RCC 7860 (cell line): ENCODE measurements at places on chromosomes 11 and 22.

DNA sequence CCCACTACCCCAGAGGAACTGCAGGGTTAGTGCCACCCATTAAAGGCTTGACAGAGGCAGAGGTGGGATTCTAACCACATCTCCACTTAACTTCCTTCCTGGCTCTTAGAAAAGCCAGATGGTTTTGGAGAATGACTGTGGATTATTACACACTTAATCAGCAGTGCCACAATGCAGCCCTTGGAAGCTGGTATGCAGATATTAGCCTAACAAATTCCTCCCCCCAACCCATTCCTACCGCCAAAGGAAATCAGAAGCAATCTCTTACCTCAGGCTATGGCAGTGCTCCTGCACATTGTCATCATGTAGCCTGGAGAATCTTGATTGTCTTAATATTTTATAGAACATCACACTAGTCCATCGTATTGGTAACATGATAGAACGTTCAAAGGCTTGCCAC is 23.2 kb upstream of the NRGN start:
- no peak for DNase-seq

DNA sequence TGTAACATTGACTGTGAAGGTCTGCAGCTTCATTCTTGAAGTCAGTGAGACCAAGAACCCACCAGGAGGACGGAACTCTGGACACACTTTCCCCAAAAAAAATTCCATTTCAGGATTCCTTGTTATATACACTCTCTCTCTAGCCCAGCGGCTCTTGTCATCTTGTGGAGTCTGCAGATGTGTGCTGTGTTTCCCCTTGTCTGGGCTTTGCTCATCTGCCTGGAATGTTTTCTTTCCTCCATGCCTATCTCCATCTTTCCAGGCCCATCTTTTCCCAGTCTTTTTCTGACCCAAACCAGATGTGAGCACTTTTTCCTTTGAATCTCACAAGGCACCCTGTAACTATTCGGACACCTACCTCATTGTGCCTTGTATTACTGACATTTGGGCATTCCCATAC is 5.1 kb upstream of the DRG1 start:
- no peak for DNase-seq

DNA sequence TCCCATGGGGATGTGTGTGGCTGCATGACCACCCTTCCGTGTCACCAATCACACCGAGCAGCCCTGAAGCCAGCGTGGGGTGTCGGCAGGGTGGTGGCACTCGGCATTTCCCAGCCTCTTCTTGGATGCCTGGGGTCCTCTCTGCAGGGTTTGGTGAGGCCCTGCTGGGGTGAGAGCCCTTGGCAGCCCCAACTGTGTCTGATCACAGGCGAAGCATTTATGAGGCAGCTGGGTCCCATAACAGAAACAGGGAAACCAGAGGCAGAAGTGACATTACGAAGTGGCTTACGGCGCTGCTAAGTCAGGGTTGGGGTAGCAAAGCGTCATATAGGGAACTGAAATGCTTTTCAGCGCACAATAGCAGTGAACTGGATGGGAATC is 92.3 kb upstream of the SEPTIN5 start:
- DNase-seq = no peak

DNA sequence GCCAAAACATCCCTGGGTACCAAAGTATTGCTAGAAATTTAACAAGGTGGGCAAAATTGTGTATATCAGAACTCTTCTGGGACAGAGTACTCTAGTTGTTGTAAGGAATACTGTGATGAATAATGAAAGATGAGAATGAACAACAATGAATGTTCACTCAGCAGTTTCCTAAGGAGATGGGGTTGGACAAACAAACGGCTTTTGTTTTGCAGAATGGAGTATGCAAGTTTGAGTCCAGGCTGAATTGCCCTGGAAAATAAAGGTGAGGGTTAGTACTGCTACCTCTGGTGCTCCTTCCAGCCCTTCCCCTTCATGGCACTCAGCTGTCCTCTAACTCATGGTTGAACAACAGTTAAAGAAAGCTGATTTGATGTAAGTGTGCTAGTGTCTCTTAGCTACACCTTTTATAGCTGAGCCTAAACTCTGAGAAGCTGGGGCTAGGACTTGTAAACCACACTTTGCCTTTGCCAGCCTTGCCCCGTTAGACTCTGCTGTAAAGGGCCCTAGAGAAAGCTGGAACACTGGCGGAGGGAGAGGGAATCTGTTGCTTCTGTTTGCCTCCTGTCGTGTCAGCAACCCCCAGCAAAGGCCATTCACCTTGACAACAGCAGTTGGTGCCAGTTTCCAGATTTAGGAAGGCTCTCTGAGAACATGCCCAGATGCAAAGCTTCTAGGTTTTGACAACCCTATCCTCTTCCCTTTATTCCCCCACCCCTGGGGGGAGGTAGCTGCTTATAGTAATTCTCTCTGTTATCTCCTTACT is 41.2 kb upstream of the POLD3 start:
- DNase-seq = no peak

DNA sequence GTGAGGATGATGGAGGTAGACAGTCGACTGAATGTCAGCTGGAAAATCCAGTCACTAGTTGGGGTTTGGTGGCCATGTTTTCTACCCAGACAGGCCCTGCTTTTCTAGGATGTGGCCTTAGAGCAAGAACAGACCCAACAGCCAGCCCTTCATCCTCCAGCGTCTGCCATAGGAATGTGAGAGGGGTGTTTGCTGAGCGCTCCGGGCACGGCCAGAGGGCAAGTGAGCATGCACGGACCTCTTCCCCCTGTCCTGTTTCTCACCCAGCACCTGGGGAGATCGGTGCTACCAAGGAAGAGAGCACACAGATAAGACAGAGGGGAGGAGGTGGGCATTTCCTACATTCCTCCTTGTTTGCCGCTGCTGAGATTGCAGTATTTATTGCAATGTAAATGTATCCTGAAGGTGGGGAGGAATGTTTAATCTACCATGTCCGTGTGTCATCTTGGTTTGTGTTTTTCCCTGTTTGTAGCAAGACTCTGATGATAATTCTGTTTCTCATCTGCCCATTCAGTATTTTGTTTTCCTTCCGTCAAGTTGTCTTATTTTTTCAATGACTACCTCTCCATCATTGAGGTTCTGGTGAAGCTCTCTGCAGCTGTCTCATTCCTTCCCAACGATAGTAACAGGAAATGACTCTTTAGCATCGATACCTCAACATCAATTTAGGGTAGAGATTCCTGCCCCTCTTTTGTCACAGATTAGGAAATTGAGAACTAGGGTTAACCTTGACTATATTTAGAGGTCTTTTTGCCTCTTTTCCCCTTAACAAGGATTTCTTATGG is 4.9 kb upstream of the ATF4 start:
- no peak for DNase-seq

DNA sequence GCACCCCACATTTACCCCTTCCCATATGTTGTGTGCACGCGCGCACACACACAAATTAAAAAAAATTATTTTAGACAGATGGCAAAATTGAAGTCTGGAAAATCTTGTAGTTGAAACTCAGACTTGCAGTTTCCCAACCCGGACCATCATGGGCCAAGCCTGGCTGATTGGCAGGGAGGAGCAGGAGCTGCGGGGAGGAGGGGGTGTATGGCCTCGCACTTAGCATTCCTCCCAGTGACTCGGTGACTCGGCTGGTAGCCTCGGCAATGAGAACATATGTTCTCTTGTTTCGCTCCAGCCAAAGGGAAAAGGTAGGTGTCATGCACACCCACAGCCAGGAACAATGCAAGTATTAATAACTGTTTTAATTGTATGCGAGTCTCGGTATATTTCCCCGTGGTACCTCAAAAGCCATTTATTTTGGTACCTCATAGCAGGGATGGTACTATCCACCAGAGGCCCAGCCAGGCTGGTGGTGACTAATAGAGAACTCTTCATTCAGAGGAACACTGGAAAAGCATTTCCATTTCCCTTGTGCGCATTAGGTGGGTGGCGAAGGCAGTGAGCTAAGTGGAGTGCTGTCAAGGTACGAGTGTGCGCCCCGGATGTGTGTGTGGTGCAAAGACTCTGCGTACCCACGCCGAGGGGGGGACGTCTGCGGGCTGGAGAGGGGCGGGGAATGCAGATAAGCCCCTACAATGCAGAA is 92.5 kb downstream of the DSCAML1 start:
- DNase-seq = no peak

DNA sequence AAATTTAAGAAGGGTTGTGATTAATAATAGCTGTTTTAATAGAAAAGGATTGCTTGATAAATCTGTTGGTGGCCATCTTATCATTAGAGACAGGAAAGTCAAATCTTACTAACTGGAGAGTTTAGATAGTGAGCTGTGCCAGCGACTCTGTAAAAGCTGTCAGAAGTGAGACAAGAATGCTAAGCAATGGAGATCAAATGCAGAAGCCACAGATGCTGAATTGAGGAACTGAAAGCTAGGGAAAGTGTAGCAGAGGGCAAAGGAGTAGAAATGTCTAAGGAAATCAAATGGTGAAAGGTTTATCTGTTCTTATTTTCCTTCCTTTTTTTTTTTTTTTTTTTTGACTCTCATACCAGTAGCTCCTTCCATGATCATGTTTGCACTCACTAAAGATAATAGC is 13.7 kb downstream of the MS4A13 start:
- DNase-seq = no peak

- DNase-seq = no peak
Measured at GRCh38 chr22:36325154-36326031, 62.4 kb downstream of the MYH9 start.

DNA sequence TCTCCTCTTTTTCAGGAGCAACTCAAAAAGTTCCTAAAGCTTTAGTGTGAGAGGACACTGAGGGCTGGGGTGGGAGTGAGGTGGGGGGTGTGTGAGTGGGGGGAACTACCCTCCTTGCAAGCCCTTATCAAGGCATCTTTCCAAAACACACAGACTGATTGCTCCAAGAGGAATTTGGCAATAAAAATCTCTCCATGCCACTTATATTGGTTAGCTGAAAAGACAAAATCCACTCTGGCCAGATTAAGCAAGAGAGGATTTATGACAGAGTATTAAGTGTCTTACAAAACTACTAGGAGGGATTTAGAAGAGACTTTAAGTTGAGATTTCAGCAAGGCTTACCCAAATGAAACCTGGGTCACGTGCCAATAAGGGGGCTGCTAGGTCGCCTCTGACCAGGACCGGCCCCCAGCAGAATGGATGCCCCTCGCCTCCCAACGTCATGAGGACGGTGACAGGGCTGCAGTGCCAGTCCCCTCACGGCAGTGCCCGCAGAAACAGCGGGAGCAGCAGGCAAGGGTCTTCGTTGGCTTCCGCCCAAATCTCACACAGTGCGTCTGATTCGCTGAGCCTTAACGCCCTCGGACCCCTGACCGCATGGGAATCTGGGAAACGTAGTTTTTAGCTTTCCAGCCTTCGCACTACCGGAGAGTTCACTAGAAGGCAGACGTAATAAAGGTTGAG is 22.1 kb upstream of the CTR9 start:
- no peak for DNase-seq

GRCh38 chr11:80104191-80104590 is 663.4 kb upstream of the TENM4 start:
- no peak for DNase-seq

DNA sequence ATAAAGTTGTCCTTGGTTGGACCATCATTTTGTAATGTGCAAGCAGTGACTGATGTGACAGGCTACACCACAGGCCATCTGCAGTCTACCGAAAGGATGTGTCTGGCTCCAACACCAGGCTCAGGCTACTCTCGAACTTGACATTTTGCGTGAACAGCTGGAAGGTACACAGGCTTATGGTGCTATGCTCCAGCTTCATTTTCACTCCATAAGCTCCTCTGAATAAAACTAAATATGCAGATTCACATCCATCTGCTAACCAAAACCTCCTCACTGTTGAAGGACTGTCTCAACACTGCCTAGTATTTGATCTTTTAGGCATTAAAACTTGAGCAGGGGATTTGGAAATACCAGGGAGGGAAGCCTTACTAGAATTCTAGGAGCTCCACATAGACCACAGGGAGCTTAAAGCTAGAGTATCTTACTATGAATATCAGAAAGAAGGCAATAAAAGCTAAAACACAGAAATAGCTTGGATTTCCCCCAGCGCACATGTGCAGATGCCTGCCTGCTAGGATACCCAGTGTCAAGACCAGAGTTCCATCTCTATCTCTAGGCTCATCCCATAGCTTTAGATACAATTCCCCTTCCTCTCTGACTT is 383.9 kb upstream of the FAT3 start:
- DNase-seq = no peak

- DNase-seq = peak; percentile 25
Measured at GRCh38 chr11:64148226-64148916, 17.5 kb downstream of the MACROD1 start.

- no peak for DNase-seq
Measured at GRCh38 chr11:6201481-6201880, 2.5 kb downstream of the OR52W1 start.

GRCh38 chr22:46391486-46392136 is 56.1 kb downstream of the TRMU start:
- no peak for DNase-seq

GRCh38 chr11:12122083-12122482 is 11.7 kb downstream of the MICAL2 start:
- no peak for DNase-seq
